ENCODE measurements at places on chromosomes 3 and 15.

DNA sequence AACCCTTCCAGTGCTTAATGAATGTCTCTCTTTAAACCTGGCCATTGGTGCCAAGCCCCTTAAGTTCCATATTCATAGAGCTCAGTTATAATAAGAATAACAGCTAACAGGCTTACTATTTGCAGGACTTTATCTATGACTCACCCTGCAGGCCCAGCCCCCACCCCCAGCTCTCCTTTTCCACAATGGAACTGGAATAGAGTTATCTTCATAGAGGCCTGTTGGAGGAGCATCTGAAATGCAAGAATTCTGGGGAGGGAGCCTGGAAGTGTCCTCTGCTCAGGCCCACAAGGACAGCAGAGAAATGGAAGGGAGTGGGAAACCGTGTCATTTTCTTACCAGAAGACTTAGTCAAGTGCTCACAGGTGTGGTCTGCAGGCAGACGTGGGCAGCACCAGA lies 52.8 kb downstream of the SEMA5B start:
- no peak for DNase-seq

- DNase-seq, result no peak
Observed at GRCh38 chr3:178072391-178073305, 463.6 kb upstream of the KCNMB2 start.

- peak; percentile 4 for DNase-seq
Observed at GRCh38 chr15:58771621-58772250, 634 bp downstream of the MINDY2 start.

DNA sequence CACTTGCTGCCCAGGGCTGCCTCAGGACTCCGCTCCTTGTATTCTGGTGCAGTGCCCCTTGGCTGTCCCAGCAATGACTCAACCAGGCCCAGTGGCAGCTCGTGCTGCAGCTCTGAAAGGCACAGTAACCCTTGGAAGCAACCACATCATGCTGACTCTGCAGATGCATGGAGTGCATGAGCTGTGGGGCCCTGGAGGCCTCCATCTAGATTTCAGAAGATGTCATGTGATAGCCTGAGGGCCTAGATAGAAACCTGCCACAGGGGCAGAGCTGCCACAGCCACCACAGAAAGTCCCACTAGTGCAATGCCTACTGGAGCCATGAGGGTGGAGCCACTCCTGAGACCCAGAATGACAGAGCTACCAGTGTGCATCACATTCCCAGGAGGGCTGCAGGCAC lies 117.1 kb upstream of the SMAD3 start:
- DNase-seq, result no peak

GRCh38 chr15:42461261-42461660 lies 29.7 kb downstream of the ZNF106 start:
- DNase-seq, result no peak

DNA sequence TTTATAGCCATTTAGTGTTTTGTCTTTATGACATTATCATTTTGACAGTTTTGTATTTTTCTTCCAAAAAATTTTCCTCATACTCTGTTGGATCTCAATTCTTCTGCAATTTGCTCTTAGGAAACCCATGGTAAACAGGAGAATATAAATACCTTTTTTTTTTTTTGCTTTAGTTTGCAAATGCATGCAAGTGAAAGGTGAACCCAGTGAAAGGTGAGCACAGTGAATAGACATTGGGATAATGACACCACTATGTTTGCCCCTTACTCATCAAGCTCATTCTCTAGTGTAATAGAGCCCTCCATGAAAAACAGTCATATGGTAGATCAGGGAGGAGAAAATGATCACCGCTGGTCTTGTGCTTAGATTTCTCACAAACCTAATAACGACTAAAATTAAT lies 59.0 kb upstream of the TRPC1 start:
- no peak for DNase-seq

GRCh38 chr3:171157980-171158379 lies 131.5 kb upstream of the SLC2A2 start:
- no peak for DNase-seq

GRCh38 chr15:38373016-38373415 lies 80.9 kb upstream of the FAM98B start:
- no peak for DNase-seq

- DNase-seq, result no peak
Observed at GRCh38 chr3:86942206-86942605, 48.7 kb downstream of the VGLL3 start.

DNA sequence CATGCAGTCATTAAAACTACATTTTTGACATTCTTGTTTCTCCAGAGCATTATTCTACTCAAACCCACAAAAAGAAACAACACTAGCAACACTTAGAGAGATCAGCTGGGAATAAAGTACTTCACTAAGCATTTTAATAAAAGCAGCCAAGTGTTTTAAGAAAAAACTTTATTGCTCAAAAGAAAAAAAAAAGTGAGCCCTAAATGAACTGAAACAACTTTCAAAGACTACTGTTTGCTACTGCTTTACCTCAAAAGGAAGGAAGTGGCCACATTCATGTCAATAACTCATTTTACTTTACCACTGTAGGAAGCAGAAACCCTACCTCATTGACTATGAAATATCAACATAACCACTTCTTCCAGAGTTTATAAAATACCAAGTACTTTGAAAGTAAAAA lies 91.3 kb downstream of the UACA start:
- no peak for DNase-seq

All from activated CD4-positive, alpha-beta T cell treated with anti-CD3 and anti-CD28 coated beads, Interleukin-2, amount 50 U/mL, for 24 hours (primary cell).